ENCODE measurements at places on chromosomes 12 and 14. TPM values are rescaled to one million over a fixed set of nuclear protein-coding genes. Genes with fewer than 3 reads are reported as not detected.

ABCD2 gene
- not detected for total RNA-seq

CMA1 gene
- total RNA-seq = not detected

SLIRP gene
- 346 TPM for total RNA-seq

TCL1B gene
- not detected for total RNA-seq

KRT85 gene
- total RNA-seq = not detected
